ACHN (cell line): ENCODE measurements at places on chromosomes 11 and 22.

GRCh38 chr11:66701432-66702240 is 23.9 kb upstream of the RBM4B start:
- DNase-seq: no peak

DNA sequence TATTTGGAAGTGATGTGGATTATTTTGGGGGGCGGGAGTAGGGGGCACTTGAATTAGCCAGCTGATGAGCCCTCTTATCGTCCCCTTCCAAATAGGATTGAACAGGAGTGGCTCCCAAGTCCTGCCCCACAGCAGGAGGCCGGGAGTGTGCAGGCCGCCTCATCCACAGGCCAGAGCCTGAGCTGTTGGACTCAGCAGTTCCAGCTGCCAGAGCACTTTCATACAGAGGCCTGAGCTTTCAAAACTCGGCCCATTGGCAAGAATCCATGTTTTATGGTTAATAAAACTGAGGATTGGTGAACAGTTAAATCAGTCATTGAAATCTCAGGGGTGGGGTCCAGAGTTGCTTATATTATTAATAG is 9.6 kb downstream of the FAM118A start:
- DNase-seq: no peak

- no peak for DNase-seq
Observed at GRCh38 chr11:11513422-11513821, 108.4 kb downstream of the GALNT18 start.

- DNase-seq: no peak
Observed at GRCh38 chr11:102518296-102519094, 12.1 kb downstream of the MMP7 start.

DNA sequence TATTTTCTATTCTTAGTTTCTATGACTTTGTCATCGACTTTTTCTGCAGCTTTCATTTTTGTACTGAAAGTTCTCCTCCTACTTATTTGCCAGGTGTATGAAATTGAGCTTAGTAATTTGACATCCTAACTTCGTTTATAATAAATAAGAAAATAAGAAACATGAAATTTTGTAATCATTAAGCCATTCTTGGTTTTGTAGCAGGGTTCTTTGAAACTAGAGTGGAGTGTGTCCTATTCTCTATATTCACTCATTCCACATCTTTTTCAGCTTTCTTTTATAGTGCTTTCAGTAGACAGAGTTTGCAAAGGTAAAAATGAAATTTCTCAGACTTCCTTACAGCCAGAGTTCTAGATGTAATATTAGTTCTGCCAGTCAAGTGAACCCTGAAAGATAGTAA is 47.8 kb downstream of the FANCF start:
- no peak for DNase-seq

- no peak for DNase-seq
Observed at GRCh38 chr11:16999116-16999515, 15.1 kb downstream of the PLEKHA7 start.

GRCh38 chr11:83521647-83522596 is 235.8 kb upstream of the CCDC90B start:
- DNase-seq: peak; percentile 8

DNA sequence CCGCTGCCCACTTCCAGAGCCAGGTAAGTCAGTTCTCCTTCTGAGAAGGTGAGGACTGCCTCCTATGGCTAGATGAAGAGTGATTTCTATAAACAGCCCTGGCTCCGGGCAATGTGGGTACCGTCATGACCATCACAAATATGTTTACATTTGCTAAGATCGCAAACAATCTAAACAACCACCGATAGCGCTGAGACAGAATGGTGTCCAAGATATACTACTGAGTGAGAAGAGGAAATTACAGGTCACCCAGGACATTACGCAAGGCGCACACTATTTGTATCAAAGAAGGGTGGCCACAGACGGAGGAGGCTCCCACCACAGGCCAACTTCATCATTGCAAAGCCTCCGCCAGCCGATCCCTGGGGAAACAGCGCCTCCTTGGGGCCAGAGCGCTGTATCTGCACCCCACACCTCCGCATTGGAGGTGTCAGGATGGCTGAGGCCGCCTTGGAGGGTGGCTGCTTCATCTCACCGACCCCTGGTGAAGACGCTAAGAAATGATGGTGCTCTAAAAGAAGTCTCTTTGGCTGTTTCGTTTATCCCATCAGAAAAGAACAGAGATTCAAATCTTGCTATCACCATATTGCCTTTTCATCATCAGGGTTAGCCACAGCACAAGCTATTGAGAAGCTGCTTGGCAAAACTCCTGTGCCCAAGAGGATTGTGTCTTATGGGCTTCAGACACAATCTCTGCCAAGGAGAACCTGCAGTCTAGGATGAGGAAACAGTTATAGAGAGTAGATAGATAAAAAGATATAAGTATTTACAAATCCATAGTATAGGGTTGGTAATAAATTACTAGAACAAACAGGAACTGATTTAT is 12.3 kb upstream of the ASRGL1 start:
- peak; percentile 19 for DNase-seq

DNA sequence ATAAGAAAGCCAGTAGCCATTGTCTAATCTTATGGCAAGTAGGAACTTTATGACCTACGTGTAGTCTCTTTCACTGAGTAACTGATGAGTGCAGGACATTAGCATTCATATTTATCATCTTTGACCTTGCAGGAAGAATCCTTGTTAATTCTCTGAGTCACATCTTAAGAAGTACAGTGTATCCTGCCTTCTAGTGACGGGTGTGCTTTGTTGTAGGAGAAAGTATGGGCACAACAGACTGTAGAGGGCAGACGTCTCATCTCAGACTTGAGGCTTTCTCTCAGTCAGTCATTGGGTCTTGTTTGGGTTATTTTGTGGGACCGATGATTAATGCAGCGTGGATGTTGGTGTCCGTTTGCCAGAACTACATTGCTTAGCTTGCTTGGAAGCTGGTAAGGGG is 6.8 kb downstream of the RNF214 start:
- DNase-seq: peak; percentile 42

DNA sequence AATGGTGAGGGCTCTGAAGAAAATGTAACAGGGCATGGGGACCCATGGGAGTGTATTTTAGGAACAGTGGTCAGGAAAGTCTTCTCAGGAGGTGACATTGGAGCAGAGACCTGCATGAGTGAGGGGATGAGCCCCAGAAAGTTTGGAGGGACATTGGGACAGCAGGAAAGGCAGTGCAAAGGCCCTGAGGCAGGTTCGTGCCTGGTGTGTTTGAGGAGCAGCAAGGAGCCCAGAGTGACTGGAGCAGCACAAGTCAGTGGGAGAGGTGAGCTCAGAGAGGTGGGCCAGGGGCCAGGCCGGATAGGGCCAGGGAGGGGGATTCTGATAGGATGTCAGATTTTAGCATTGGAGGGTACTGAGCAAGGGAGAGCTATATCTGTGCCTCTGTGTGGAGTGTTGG is 80.0 kb upstream of the CRYBB3 start:
- no peak for DNase-seq
